Stimulated activated CD4-positive, alpha-beta T cell treated with anti-CD3 and anti-CD28 coated beads, Interleukin-15, amount 100 ng/mL, for 1 hour (primary cell): ENCODE measurements at places on chromosomes 2 and 18.

- DNase-seq = no peak
Measured at GRCh38 chr2:3078684-3079083, 298.9 kb downstream of the EIPR1 start.

DNA sequence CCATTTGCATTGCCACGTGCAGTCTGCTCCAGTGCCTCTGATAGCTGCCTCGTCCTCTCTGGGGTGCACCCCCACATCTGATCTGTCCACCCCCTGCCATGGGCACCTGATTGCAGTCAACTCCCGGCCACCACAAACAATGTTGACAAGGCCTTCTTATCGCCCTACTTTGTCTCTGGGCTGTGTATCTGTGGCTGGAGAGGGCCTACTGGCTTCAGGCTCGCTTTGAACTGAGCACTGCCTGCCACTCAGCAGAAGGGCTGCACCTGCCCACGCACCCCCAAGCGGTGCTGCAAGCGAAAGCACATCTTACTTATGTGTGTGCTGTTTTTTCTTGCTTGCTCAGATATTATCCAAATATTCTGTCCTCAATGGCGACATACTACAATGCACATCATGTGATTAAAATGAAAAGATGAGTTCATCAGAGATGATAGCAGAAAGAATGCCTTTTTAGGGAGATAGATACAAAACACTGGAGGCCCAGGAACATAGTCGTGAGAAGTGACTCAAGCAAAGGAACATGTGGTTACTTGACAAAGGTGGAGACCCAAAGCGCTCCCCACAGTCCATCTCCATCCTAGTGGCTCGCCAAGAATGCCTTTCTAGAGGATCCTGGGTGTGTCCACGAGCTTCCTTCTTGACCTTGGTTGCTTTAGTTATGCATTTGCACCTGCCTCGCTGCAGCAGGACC lies 28.8 kb downstream of the FBLN7 start:
- DNase-seq = no peak

- no peak for DNase-seq
Measured at GRCh38 chr2:233343171-233343705, 11.1 kb upstream of the DGKD start.

- DNase-seq = no peak
Measured at GRCh38 chr2:234958746-234959395, 7.1 kb downstream of the SH3BP4 start.

DNA sequence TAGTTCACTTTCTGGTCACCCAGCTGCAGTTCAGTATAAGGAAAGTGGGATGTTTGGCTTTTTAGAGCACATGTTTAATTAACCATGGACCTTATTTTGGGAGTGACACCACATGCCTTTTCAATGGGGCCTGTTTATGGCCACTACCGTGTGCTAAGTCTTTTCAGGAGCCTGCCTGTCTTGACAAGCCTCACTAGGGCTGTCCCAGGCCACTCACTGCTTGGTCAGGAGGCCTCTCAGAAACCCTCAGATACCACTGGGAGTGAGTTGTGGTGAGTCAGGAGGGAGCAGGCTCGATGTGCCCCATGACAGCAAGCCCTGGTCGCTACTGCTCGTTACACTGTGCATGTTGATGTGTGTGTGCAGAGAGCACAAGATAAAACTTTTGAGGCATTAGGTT lies 123.0 kb downstream of the MAP4K4 start:
- no peak for DNase-seq
